Peyer's patch (tissue), 4 donors: ENCODE measurements at places on chromosomes 11 and 22. TPM values are rescaled to one million over a fixed set of nuclear protein-coding genes. Genes with fewer than 3 reads are reported as not detected.

GRCh38 chr11:86056351-86056854 is 12.5 kb downstream of the PICALM start:
- no peak for DNase-seq

DNA sequence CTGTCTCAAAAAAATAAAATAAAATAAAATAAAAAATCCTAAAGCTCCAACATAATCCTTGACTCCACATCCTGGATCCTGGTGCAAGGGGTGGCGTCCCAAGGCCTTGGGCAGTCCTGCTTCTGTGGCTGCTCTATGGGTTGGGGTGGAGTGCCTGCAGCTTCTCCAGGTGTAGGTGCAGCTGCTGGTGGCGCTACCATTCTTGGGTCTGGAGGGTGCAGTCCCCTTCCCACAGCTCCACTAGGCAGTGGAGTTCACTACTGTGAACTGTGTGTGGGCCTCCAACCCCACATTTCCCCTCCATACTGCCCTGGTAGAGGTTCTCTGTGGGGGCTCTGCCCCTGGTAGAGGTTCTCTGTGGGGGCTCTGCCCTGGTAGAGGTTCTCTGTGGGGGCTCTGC is 6.9 kb upstream of the TBC1D22A start:
- DNase-seq = no peak

GRCh38 chr11:44537679-44538078 is 27.8 kb upstream of the CD82 start:
- no peak for DNase-seq

DNA sequence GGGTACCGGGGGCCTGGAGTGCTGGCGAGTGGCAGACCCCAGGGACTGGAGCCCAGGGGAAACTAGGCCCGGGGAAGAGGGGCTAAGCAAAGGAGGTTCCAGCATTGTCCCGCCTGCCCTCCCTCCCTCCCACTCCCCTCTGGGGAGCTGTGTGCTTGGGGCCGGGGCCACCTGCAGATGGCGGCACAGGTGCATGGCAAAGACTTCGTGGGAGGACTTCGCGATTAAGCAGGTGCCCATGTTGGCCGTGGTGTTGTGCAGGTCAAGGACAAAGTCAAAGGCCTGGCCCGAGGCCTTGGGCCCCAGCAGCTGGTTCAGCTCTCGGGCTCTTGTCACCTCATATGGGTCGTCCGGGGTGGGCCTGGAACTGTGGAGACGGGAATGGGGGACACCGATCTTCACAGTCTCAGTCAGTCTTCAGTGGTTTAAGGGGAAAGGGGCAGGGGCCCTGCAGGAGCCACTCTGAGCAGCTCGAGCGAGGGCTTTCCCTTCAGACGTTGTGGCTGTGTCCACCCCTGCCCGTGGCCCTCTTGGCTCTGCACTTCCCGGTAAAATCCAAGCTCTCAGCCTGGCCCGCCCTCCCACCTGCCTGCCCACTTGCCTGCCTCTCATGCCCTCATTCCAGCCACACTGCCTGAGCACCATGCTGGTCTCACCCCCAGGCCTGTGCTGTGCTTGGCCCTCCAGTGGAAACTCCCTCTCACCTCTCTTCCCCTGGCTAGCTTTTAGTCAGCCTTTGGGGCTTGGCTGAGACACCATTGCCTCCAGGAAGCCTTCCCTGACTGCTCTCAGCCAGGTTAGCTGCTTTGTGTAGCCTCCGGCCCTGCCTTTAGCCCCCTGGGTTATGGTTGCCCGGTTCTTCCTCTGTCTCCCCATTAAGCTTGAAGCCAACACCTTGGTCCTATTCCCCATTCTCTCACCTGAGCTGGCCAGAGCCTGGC is 4.7 kb downstream of the ACY3 start:
- no peak for DNase-seq

- DNase-seq = peak; percentile 90
These were observed 64.0 kb downstream of the SCN3B start for GRCh38 chr11:123590296-123590912.

DNA sequence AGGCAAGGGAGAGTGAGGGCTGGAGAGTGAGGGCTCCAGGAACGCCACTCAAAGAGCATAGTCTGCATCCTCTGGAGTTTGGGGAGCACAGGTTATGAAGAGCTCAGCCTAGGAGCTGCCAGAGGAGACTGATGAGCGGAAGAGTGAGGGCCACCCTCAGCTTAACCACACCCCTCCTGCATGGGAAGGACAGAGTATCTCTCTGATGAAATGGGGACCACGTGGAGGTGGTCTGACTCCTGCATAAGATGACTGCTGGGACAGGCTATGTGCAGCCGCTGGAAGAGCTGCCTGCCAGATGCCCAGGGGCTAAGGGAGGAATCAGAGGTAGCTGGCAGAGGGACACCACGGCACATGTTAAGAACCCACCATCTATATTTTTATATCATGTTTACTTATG is 162.9 kb upstream of the POU2AF2 start:
- DNase-seq = no peak

DNA sequence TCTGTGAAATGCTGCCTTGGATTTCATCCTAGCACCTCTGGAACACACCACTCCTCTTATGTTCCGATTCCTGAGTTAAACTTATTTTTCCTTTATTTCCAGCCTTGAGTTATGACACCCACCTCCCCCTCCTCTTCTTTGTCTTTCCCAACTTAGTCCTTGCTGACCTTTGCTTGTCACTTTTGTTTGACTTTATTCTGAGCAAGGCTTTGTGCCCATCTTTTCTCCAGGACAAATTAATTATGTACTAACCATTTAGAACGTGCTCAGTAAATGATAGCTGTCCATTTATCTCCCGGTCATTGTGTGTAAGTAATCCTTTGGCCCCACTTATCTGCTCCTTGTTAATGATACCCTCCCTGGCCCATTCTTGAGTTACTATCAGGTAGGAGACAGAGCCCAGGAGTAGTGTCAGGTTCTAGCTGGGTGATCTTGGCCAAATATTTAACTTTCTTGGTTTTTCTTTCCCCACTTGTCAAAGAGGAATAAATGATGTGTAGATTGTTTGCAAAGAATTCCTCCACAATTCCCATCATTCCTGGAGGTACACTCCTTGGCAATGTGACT is 44.2 kb downstream of the EXPH5 start:
- DNase-seq = no peak

- DNase-seq = no peak
These were observed 39.0 kb downstream of the SLCO2B1 start for GRCh38 chr11:75189911-75190310.

Gene PATE1
- not detected for total RNA-seq

Gene SLC22A6
- not detected for total RNA-seq

Gene KCNE3
- total RNA-seq = 13.5 TPM

Gene C22orf42
- total RNA-seq = not detected

Gene SCN4B
- 0.35 TPM for total RNA-seq

Gene SLC22A8
- not detected for total RNA-seq
